Effector memory CD4-positive, alpha-beta T cell (primary cell): ENCODE measurements at places on chromosomes 11 and 22.

- DNase-seq, result no peak
These were observed 44.1 kb downstream of the MYH9 start for GRCh38 chr22:36343720-36344105.

- no peak for DNase-seq
These were observed 73.8 kb downstream of the TP53I11 start for GRCh38 chr11:44876906-44877305.

GRCh38 chr11:94635072-94635471 is 67.9 kb downstream of the PIWIL4 start:
- no peak for DNase-seq

GRCh38 chr22:48081281-48081680 is 1318.8 kb downstream of the TBC1D22A start:
- DNase-seq, result no peak

GRCh38 chr11:11426226-11426952 is 73.3 kb upstream of the CSNK2A3 start:
- no peak for DNase-seq
